Neural progenitor cell (in vitro differentiated cells): ENCODE measurements at places on chromosomes 3 and 15.
A peak's percentile ranks its signal among the peaks of the same experiment; 100 is the strongest.

GRCh38 chr15:33132722-33133345 is 61.7 kb downstream of the FMN1 start:
- peak; percentile 64 for DNase-seq

DNA sequence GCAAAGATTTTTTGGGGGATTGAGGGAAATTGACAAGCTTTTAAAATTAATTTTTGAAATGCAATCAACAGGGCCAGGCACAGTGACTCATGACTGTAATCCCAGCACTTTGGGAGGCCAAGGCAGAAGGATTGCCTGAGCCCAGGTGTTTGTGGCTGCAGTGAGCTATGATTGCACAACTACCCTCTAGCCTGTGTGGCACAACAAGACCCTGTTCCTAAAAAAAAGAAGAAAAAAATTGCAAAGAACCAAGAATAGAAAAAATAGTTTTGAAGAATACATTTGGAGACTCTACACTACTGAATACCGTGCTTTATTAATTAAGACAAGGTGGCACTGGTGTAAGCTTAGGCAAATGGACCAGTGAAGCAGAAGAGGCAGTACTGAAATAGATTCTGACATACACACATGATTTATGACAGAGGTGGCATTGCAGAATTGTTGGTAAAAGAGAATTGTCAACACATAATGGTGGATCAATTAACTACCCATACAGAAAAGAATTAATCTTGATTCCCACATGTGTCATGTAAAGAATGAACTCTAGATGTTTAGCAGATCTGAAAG is 443.3 kb upstream of the ATP11B start:
- no peak for DNase-seq

- no peak for DNase-seq
Measured at GRCh38 chr15:93294896-93295295, 205.9 kb upstream of the RGMA start.

DNA sequence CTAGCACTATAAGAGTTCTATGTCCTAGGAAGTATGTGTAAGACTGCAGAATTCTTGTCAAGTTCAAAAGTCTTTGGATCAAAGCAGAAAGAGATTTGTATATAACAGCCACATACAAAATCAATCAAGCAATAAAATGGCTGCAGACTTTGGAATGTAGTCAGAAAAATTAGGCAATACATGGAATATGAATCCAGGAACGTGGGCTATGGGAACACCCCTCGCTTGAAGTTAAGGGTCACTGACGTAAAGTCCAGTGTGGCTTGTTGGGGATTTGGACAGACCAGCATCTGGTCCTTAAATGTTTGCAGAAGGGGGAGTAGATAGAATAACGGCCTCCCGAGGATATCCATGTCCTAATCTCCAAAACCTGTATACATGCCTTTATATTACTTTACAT is 178.6 kb downstream of the ADAMTS9 start:
- DNase-seq = no peak

DNA sequence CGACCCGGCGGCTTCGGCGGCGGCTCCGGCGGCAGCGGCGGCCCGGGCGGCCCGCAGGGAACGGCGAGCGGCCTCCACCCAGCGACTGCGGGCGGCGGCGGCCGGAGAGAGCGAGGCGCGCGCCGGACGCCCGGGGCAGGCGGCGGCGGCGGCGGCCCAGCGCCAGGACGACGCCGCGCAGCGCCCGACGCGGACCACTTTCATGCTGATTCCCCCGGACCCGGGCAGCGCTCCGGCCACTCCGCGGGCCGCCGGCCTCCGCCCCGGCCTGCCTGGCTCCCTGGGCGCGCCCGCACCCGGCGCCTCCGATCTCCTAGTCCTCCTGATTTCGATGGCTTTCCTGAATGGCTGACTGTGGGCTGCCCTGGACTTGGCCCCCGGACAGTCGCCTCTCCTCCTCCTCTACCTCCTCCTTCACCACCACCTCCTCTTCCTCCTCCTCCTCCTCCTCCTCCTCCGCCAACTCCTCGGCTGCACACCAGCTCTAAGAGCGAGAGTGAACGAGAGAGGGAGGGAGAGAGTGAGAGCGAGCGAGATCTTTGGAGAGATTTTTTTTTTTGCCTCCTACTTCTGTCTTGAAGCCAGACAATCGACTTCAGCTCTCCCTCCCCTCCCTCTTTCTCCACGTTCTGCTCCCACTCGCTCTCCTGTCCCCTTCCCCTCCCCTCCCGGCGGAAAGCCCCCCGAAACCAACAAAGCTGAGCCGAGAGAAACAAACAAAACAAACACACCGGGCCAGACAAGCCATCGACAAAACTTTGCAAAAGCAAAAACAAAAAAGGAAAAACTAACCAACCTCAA is 844 bp downstream of the NR2F2 start:
- DNase-seq = peak; percentile 41

DNA sequence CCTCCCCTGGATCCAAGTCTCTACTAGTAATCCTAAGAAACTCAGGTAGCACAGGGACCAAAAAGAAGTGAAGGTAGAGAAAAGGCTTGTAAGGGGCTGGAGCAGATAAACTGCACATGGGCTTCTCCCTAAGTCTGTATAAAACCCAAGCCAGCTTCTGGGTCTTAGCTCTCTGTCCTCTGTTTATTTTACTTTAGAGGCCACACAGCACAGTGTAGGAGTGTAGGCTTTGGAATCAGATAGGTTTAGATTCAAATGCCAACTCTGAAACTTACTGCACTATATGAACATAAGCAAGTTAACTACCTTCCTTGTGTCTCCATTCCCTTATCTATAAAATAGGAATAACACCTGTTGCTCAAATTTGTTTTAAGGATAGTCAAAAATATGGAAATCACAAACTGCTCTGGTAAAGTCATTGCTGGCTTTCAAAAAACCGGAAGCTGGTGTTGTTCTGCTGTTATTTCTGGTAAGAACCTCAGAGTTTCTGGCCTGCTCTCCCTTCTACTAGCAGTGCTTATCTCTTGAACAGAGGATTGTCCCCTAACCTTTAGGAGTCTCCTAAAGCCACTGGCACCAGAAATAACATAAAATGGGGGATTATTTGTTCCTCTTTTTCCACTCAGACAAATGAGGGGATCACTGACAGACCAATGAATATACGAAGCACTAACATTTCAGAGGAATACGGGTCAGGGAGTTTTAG is 33.8 kb downstream of the PIK3R4 start:
- DNase-seq = no peak
